IMR-90 (cell line): ENCODE measurements at places on chromosomes 16 and 17.

DNA sequence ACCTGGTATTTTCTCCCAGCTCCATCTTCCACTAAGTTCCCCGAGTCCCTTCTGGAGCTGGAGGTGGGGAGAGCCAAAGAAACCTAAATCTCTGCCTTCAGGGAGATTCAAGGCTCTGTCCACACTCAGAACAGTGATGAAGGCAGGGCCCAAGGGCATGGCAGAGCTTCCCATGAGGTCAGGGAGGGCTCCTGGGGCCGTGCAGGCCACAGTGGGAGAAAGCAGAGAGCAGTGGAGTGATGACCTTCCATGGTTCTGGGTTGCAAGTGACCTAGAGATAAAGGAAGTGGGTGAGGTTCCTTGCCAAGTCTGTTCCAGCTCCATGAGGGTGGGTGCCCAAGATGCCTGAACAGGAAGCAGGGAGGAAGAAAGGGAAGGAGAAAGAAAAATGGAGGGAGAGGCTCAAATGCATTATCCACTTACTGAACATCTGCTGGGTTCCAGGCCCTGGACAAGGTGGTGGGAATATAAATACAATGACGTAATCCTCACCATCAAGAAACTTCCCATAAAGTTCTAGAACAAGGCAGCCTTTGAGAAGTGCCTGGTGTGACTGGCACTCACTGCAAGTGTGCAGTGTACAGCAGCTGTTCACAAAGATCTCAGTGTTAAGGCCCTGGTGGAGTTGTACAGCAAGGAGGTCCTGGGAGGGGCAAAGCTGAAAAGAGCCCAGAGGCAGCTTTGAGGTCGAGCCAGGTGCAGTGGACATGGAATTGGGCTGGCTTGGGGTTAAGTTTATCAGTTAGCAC, 13.3 kb downstream of the TBKBP1 start:
- DNase-seq, result peak; percentile 55

DNA sequence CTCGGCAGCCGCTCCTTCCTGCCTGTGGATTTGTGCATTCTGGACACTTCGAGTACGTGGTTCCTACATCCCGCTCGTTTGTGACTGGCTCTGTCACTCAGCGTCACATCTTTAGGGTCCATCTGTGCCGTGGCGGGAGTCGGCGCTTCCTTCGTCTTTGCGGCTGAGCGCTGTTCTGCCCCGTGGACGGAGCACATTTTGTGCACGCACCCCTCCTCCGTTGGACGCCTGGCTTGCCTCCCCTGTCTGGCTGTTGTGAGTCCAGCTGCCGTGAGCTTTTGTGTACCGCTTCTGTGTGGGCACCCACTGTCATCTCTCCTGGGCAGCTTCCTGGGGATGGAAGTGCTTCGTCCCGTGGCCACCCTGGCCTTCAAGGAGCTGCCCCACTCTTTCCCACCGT, 6.4 kb downstream of the ZNF469 start:
- no peak for DNase-seq

- DNase-seq, result peak; percentile 94
Observed at GRCh38 chr17:27315322-27315721, 21.4 kb downstream of the WSB1 start.

DNA sequence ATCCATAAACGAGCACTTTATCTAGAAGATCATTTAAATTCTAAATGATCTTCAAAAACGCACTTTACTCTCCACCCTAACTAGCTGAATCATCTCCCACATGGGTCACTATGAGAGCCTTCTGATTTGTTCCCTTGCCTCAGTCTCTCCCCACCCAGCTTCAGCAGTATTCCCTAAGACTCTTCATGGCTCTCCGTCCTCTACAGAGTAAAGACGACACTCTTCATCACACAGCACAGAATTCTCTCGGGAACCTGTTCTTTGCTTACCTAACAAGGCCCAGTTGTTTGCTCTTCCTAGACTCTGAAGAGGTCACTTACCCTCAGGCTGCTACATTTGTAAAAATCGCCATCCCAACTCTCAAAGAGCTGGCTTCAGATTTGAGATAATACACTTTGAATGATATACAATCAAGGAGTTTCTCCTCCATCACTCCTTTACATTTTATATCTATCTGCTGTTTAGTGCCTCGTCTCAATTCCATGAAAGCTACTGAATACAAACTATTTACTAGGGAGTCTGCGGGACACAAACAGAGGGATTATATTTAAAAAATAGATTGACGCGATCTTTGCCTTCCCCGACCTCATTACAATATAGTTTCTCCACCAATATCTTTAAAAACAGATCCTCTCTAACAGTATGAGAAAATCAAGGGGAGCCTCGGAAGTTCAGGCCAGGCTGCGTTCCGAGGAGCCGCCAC, 511 bp upstream of the LIG3 start:
- peak; percentile 22 for DNase-seq

GRCh38 chr16:46688101-46688653, 801 bp downstream of the VPS35 start:
- peak; percentile 20 for DNase-seq

- peak; percentile 40 for DNase-seq
Observed at GRCh38 chr16:31382485-31383161, 10.5 kb upstream of the ITGAD start.

GRCh38 chr17:71976011-71976649, 144.7 kb upstream of the SOX9 start:
- peak; percentile 97 for DNase-seq

DNA sequence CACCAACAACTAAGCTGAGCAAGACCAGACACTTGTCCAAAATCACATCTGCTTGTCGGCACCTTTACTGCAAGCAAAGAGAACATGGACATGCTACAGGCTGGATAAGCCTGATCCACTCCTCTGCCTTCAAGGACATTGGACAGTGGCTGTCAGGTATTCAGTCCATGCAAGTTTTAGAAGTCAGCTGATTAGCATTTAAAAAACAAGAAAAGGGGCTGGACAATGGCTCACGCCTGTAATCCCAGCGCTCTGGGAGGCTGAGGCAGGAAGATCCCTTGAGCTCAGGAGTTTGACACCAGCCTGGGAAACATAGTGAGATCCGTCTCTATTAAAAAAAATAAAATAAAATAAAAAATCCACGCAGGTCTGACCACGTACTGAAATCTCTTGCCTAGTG, 20.3 kb downstream of the PARN start:
- DNase-seq, result no peak

DNA sequence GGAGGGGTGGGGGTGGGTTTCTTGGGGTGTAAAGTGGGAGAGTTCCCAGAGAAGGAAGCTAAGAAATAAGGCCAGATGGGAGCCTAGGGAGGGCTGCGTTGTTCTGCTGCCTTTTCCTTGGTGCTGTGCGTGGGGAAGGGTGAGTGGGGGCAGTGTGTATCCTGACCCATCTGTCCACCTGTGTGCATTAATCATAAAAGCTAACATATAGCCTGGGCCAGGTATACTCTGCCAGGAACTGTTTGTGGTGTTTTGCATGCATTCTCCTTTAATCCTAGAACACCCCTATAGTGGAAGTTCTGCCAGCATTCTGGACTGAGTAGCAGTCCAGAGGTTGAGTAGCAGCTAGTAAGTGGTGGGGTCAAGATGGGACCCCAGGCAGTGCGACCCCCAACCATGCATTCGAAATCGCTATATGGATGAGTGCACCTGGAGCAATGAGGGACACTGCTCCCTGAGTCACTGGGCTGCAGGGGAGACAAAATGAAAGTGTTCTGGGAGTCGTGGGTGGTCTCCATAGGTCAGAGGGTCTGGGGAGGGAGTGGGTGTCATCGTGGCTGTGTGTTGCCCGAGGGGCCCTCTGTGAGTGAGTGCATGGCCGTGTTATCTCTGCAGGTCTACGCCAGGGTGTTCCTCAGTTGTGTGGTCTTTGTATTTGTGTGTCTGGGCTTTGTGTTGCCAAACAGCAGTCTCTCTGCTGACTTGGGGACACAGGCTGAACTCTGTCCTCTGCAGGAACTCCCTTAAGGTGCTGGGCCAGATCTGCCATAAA, 1.3 kb downstream of the ERBB2 start:
- DNase-seq, result no peak

DNA sequence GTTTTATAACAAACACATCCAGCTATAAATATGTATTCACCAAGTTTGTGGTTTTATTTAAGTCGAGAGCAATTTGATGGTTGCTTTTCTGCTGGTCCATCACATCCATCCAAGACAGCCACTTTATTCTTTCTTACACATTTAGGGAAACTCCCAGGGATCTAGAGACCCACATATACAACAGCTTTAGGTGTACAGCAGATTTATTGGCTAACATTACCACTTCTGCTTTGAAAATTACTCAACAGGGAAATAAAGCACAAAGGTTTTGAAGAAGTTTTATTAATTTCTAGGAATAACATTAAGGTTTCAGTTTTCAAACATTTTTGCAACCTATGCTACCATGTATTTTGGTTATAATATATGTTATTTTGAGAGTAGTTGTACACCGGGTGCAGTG, 6.9 kb downstream of the ERCC4 start:
- DNase-seq, result no peak

DNA sequence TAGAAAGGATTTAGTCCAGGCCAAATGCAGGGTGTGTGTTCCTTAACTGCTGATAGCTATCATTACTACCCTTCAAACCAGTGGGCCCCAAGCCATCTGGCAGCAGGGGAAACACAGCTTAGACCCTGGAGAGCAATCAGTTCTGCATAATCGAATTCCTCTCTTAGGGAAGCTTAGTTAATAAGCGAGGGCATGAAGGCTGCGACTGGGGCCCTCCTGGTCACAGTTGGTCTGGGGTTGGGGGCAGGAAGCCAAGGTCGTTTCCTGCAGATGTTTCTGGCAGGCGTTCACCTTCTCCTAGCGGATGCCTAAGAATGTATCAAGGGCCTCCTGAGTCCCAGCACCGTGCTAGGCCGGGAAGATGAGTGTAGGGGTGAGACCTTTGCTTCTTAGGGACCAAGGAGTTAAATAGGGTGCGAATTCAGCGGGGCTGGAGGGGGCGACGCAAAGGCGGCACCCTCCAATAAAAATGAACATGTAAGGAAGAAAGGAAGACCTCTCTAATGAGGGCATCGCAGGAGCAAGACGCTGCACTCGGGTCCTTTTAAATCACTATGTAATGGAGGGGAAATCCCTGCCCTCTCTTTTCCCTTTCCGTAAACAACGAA, 16.5 kb upstream of the EEF2K start:
- peak; percentile 16 for DNase-seq

DNA sequence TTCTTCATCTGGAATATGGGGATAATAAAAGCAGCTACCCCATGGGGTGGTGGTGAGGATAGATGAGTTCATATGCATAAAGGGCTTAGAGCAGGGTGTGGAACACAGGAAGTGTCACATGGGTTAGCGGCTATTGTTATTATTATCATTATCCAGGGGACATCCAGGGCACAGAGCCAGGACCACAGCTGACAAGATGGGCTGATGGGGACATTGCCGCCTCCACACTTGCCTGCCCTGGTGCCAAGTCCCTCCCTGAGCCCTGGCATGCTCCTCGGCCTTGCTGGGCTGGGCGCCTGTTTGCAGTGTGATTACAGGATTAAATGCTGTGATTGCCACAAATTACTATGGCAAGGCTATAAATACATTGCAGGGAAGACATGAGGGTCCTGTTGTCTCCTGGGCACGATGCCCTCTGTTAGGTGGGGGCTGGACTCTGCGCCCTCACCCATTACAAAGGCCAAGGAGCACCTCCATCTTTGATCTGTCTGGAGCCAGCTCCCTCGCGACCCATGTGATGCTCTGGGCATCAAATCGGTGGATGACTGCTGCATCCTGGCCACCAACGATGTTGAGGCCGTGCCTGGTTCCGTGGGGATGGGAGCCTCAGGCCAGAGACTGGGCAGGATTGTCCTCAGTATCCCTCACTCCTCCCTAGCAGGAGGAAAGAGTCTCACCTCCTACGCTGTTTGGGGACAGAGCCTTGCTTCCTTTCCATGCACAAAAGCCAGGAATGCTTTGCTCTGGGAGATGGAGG, 43.2 kb downstream of the PIMREG start:
- no peak for DNase-seq

DNA sequence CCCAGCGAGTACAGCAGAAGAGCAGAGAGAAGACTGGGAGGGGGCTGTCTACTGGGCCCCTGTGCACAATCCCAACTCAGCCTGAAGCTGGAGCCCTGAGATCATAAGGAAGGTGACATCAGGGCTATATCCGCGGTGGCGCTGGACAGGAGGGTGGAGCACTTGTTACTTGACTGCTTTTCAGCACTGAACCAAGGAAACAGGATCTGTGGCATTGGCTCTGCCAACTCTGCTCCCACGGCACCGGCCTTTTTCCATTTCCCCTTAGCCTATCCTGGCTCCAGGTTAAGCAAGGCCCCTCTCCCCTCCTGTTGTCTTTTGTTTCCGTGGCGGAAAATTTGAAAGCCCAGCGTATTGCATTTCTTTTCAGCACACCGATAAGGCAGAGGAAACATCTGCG, 125.0 kb upstream of the IRX3 start:
- no peak for DNase-seq

DNA sequence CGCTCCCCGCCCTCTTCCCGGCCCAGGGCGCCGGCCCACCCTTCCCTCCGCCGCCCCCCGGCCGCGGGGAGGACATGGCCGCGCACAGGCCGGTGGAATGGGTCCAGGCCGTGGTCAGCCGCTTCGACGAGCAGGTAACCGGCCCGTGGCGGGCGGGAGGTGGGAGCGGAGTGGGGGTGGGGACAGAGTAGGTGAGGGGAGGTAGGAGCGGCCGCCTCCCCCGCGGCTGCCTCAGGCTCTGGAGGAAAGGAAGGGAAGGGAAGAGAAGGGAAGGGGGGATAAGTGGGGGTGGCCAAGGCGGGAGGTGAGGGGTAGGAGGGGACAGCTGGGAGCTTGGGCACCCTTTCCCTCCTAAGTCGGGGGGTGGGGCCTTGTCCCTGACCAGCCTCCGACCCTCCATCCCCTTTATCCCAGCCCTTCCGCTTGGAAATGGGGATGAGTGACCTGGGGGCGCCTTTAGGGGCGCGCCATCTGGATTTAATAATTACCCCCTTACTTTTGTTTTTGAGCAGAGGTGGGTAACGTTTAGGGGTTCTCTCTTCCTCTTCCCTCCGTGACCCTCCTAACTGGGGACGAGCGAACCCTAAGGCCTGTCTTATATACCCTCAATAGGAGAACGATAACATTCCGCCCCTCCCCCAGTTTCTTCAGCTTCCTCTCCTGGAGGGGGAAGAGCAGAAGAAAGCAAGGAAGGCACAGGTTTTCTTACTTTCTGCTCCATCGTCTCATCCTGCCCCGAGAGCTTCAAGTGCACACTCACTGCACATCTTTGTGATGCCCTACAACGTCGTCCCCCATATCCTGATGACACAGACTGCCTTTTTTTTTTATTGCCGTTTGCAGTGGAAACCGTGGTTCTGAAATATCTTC, 694 bp downstream of the NF1 start:
- DNase-seq, result peak; percentile 47

GRCh38 chr17:76437467-76438402, 15.2 kb downstream of the UBE2O start:
- no peak for DNase-seq

GRCh38 chr17:17787568-17787967, 49.2 kb downstream of the SREBF1 start:
- no peak for DNase-seq

- DNase-seq, result no peak
Observed at GRCh38 chr16:51747329-51747728, 596.3 kb upstream of the SALL1 start.

GRCh38 chr16:50744881-50745280, 3.0 kb downstream of the CYLD start:
- DNase-seq, result peak; percentile 55

DNA sequence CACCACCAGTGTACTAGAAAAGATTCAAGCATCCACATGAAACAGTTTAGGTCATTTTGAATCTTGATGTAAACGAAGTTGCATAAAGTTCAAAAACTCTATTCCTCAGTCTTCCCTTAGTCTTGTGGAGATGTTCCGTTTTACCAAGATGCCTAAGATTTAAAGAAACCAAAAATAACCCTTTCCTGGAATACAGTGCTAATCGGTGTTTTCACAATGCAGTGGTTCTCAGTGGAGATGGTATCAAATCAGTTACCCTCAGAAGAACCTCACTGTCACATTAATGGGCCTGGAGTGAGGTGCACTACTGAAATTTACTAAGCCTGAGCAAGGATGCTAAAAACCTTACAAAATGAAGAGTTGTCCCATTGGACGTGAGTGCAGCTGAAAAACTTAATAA, 9.1 kb downstream of the PTRH2 start:
- DNase-seq, result no peak
